ENCODE measurements at places on chromosomes 6 and 20.
A peak's percentile ranks its signal among the peaks of the same experiment; 100 is the strongest.

GRCh38 chr6:160881148-160881808 is 110.3 kb upstream of the MAP3K4 start:
- no peak for DNase-seq

GRCh38 chr20:36439040-36439730 is 102.1 kb upstream of the MYL9 start:
- DNase-seq: peak; percentile 68

DNA sequence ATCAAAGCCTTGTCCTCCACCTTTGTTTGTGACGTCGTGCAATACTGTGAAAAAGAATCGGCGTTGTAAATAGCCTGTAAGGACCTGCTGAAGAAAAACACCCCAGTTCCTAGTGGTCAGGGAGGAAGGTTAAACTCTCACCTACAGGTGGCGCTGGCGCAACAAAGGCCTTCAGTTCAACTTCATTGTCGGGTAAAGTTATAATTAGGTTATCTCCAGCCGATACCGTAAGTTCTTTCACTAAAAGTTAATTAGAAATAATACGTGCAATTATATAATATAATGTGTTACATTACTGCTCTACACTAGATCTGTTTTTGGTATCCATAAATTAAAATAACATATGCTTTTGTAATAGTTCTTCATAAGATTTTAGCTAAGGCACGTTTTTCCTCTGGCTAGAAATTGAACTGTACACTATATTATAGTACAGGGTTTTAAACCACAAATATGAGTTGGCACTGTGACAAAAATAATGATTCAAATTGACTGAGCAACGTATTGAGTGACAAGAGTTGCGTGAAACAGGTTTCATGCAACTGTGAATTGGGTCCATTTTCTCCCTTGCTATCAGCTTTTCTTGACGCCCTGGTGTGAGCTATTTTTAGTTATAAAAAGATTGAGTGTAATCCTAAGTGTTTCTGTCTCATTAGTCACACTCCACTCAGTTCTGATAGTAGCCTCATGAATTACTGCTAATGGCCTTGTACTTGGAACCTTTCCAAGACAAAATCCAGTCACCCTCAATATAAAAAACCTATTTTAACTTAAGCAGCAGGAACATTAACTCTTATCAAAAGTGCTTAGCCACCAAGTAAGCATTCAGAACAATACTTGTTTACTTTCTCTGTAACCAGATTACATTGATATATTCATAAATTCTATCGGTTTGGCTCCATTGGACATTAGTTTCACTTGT is 62.3 kb downstream of the KIAA0319 start:
- DNase-seq: peak; percentile 47

DNA sequence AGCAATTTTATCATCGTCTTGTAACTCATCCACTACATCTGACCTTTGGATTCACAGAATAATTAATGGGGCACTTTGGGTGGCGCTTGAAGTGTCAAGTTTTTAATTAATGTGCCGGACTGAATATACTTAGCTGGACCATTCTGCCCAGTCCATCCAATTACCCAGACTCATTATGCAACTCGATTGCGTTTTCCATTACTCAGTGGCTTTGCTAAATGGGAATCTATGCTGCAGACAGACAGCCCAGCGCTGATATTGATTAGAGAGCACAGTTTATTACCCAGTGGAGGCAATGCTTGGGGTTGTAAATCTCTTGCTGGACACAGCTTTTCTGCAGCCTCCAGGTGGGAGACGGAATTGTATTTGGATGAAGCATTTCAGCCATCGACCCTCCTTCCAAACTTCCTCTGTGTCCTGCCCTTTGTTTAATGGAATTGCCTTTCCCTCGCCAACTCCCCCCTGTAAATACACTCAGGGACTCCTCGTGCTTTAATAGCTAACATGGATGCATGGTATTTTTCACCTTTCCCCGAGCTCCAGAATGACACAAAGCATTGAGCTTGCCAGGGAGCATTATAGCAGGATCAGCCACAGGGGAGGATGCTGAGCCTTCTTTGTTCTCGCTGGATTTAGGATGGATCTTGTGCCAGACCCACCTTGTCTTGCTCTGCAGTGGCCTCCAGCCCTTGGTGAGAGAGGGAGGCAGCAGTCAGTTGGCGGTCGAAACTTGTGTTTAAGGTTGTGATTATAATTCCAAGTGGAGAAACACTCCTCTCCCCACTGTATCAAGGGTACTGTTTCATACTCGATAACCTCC is 59.7 kb downstream of the EDN3 start:
- no peak for DNase-seq

DNA sequence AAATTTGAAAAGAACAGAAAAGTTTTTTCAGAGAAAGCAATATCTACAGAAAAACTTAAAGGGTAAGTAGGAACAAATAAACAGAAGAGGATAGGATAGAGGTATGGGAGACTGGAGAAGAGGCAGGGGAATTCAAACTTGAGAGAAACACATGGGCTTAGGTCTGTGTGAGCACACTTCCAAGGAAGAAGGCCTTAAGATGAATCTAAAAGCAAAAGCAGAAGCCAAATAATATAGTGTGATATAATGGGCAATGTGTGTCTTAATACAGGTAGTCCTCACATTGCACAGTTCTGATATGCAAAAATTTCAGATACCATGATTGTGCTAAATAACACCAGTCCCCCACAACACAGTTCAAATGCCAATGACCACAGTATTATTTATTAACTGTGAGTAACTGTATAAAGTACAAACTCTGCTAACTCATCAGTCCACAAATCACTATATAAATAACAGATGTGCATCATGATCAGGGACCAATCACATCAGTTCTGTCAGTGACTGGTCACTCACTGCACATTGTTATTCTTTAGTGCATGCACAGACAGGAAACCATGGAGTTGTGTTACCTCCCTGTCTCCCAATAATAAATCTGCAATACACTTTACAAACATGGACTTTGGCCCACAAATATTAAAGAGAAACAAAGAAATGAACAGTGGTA is 18.6 kb downstream of the SNX14 start:
- no peak for DNase-seq

DNA sequence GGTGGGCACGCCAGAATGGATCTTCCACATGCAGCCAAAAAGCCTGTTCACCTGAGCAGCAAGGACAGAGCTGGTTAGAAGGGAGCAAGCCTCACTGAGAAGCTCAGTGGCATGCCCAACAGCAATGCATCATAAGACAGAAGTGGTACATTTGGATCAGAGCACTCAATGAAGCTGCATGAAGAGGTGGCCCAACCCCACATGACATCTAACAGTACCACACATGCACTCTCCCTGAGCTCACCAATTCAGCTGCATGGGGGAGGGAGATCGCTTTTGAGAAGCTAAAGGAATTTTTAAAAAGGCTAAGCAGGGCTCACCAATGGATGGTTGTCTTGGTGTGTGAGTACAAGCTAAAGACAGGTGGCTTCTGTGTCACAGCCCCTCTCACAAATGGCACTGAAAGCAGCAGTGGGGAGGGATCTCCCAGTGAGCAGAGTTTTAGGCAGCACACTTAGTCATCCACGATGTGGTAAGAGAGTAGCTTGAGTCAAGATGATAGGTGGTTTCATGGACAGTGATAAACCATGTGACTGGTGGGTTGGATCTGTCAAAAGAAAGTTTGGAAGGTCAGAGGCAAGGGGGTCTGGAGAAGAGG is 166.6 kb upstream of the TAB2 start:
- no peak for DNase-seq

GRCh38 chr6:30800871-30801270 is 56.5 kb upstream of the IER3 start:
- DNase-seq: no peak

DNA sequence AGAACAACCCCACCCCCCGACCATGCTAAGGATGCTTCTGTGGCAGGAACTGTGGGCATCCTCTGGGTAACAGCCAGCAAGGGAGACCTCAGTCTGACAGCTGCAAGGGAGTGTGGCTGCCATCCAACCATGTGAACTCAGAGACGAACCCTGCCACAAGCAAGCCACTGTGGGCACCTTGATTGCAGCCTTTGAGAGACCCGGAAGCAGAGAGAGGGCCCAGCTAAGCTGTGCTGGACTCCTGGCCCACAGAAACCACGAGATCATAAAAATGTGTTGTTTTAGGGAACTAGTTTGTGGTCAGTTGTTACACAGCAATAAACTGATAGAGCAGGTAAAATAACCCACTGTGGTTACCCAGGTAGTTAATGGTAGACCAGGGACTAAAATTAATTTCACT is 414.6 kb downstream of the CDH26 start:
- peak; percentile 47 for DNase-seq

- no peak for DNase-seq
Observed at GRCh38 chr20:35146299-35146919, 727 bp downstream of the EDEM2 start.

- no peak for DNase-seq
Observed at GRCh38 chr6:113824411-113824810, 32.7 kb upstream of the MARCKS start.

DNA sequence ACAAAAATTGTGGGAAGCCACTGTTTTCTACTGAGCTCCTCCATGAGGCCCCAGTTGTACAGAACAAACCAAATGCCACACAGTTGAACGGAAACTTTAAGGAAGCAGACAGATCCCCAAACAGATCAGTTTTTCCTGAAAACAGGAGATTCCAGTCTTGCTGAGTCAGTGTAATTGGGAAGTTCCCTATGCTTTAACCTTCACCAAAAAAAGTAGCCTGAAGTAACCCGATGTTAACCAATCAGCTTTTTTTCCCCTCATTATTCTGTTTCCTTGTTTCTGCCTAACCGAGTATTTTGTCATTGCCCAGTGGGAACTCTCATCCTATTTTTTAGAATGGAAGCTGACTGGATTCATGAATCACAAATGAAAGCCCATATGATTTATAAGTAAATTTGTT is 36.7 kb downstream of the MARCKS start:
- DNase-seq: no peak

GRCh38 chr20:43953919-43954592 is 39.4 kb downstream of the TOX2 start:
- no peak for DNase-seq

GRCh38 chr6:155497273-155497672 is 41.6 kb upstream of the NOX3 start:
- no peak for DNase-seq

DNA sequence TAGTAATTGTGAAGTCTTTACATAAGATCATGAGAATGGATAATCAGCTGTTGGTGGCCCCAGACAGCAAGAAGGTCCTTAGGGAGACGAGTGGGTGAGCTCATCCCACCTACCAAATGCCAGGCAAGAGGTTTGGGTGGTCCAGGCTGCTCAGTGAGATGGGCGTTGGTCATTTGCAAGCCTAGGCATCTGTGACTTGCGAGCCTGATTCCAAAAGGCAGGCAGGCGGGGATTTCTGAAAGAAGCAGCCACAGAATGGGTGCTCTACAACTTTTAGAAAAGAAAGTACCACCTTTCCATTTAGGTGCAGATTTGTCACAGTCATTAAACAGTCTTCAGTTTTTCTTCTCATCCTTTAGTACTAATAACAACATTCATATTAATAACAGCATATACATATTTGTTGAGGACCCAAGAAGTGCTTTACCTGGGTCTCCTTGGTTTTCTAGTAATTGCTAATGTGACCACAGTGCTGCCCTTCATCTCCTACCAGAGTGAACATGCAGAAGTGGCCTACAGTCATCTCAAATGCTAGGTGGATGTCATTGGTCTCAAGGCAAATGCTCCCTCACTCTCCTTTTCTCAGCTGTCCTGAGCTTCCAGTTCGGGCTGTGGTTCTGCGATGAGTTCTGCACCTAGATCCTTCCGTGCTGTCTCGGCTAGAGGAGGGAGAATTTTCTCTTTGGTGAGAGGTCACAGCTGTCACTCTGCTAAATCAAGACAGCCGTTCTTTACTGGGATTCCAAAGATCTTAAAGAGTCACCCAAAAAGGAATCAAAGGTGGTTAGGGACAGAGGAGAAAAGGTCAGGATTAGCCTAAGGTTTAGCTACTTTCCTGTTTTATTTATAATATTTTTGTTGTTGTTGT is 2.7 kb downstream of the WRNIP1 start:
- DNase-seq: no peak

DNA sequence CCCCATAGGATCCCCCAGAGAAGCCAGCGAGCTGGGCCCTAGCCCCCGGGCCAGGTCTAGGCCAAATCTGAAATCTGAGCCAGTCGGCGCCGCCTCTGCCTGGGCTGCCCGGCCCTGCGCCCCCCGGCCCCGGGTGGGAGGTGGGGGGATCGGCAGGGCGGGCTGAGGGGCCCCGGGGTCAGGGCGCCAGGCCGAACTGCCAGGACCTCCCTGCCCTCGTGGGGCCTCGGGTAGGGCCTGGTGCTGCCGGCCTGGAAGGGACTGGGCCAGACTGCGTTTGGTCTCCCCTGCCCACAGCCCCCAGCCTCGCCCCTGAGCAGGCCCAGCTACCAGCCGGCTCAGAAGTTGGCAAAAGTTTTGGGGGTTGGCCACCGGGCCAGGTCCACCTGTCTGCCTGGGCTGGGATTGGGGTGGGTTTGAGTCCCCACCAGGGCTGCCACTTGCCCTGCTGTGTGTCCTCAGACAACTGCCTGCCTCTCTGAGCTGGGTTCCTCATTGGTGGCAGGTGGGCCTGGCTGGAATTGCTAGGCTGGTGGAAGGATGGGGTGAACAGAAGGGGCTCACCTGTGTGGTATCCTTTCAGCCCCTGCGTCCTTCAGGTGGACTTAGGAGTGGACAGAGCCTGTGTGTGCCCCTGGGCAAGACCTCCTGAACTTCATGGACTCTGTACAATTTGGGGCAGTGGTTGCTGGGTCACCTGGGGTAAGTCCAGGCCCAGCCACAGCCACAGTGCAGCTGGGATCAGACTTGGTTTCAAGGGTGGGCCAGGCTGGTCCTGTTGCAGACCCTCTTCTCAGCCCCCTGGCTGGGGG is 801 bp downstream of the SRC start:
- DNase-seq: no peak

GRCh38 chr6:20715135-20715806 is 181.0 kb downstream of the CDKAL1 start:
- DNase-seq: no peak

- no peak for DNase-seq
Observed at GRCh38 chr20:35702051-35702823, 3.0 kb downstream of the ROMO1 start.

- DNase-seq: no peak
Observed at GRCh38 chr6:106518748-106519147, 110.5 kb downstream of the RTN4IP1 start.

DNA sequence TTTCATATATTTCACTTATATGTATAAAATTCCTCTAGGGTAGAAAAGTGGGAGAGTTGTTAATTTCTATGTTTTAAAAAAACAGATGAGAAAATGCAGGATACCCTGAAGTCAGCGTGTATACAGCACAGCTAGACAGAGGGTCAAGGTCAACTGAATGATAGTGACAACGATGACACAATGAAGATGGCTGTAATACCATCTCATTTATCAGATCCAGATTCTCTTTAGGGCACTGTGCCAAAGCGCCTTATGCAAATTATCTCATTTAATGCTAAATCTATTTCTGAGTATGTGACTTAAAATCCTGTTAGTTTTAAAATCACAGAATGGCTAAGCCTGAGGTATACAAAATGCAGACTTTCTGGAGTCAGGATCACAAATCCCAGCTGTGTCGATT is 431.4 kb upstream of the RUNX2 start:
- no peak for DNase-seq

All from left hindlimb (tissue), 1 donor.